ENCODE measurements at places on chromosomes 3 and 15.

GRCh38 chr3:71488391-71488809 lies 95.1 kb downstream of the FOXP1 start:
- no peak for DNase-seq

DNA sequence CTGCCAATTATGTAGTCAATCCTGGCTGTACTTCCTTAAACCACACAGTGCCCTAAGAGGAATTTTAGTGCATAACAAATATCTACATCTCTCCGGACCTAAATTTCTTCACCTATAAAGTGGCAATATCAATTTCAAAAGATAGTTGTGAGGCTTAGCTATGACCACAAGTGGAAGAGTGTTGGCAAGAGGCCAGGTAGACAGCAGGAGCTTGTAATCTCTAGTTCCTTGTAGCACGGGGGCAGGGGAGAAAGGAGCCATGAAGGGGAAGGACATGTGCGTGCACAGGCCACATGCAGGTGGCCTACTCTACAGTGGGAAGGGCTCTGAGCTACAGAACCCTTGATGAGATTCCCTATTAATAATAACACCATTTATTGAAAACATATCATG lies 269.7 kb downstream of the ABHD5 start:
- DNase-seq, result no peak

DNA sequence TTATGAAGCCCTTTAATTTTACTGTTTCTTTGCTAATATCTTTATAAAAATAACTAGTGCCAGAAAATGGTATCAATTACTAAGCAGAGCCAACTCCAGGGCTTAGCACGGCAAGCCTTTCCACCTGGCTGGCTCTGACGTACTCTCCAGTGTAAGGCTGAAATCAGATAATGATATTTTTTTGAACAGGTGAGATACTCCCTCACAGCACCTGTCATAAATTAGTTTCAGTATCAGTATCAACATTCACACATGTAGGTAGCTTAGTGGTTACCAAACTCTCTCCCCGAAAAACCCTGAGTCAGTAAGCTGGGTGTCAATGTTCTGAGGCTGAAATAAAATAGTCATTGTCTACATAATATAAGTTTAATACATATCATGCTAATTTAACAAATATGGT lies 710.1 kb downstream of the SQOR start:
- no peak for DNase-seq

- DNase-seq, result no peak
Measured at GRCh38 chr3:34012102-34012461, 213.7 kb downstream of the PDCD6IP start.

DNA sequence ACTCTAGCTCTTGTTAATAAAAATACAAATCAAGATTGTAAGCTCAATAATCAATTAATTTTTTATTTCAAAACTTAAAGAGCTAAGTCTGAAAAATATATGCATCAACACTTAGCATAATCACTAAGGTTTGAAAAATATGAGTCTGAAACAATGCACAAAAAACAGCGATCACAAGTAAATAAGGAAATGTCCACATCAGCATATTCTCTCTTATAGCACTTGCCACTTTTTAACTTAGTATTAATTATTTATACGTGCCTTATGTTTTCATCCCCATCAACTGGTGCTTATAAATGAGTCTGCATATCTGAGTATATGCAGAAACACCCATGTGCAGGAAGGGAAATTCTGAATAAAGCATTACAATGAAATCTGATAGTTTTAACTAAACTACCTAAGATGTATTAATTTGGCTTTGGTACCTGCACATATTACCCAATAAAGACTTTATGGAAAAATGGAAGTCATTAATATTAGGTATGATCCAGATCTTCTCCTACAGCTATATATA lies 28.3 kb downstream of the AQR start:
- no peak for DNase-seq

DNA sequence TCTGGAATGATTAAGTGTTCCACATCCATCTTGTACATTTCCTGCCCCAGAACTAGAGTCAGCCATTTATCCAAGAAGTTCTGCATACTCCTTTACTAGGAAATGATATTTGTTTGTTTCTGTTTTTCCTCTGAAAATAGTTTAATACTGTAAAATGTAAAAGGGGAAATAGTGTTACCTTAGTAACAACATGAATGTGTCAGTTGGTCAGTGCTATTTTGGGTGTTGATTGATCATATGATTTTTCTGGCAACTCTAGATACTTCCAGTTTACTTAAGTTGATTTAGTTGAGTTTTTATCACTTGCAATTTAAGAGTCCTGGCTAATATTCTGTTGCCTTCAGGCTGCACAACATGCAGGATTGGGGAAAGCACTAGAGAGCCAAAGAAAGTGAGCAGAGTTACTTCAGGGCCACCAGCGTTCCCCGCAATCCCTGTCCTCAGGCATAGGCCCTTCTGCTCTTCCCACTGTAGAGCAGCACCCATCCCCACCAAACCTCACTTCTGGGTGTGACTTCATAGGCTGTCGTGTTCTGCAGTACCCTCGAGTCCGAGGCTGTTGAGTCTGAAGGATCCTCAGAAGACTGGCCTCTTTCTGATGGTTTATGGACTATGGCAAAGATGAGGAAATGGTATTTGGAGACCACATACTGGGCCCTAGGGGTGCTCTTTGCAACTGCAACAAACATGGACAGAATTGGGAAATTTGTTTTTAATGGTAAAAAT lies 69.0 kb downstream of the CHD2 start:
- no peak for DNase-seq

- DNase-seq, result no peak
Measured at GRCh38 chr3:195285372-195285771, 14.4 kb upstream of the XXYLT1 start.

DNA sequence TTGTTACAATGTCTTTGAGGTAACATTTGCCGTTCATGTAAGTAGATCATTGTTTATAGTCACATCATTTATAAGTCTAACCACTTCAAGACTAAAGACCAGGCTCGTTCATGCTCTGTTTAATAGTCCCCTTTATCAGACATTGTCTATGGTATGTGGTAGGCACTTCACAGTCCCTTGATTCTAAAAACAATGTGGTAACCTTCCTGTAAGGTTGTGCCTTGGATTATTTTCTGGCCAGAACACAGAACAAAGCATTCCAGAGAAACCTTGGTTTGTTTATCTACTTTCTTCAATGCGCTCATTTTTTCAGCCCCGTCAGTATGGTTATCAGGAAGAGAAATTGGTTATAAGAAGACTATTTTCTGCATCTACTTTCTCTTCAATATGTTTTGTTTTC lies 16.3 kb upstream of the ST3GAL6 start:
- no peak for DNase-seq
